ENCODE measurements at places on chromosomes 2 and 18.
A peak's percentile ranks its signal among the peaks of the same experiment; 100 is the strongest.

- no peak for DNase-seq
These were observed 373.1 kb downstream of the CMPK2 start for GRCh38 chr2:6492573-6492972.

DNA sequence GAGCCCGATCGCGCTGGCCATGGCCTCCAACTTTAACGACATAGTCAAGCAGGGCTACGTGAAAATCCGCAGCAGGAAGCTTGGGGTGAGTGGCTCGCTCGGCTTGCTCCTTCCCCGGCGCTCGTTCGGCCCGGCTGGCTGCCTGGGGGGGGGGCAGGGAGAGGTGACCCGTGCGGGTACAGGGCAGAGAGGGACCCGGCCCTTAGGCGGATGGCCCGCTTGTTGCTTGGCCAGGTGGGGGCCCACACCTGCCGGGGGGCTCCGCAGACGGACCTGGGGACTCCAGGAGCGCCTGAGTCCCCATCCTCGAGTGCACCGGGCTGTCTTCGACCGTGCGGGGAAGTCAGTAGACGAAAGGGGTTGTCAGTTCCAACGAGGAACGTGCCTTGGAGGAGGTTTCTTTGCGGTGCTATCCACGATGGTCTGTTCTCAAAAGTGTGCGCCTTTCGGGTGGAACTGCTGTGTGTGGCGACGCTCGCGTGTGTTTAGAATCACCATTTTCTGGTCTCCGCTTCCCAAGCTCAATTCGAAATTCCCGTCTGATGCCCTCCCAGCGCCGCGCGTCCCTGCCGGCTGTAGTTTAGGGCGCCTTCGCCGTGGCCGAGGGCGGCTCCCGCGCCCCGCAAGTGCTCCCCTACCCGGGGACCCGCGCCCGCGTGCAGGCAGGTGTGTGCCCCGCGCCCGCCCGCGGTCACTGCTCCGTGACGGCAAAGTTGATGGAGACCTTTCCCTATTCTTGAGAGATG, 711 bp downstream of the DOK6 start:
- DNase-seq = no peak

GRCh38 chr2:5756272-5756671, 64.1 kb downstream of the SOX11 start:
- no peak for DNase-seq

GRCh38 chr18:62937065-62937464, 221.7 kb downstream of the PHLPP1 start:
- DNase-seq = no peak

- DNase-seq = no peak
These were observed 1.2 kb downstream of the PPP1CB start for GRCh38 chr2:28752631-28753376.

- DNase-seq = no peak
These were observed 233.3 kb downstream of the INSIG2 start for GRCh38 chr2:118321432-118322105.

DNA sequence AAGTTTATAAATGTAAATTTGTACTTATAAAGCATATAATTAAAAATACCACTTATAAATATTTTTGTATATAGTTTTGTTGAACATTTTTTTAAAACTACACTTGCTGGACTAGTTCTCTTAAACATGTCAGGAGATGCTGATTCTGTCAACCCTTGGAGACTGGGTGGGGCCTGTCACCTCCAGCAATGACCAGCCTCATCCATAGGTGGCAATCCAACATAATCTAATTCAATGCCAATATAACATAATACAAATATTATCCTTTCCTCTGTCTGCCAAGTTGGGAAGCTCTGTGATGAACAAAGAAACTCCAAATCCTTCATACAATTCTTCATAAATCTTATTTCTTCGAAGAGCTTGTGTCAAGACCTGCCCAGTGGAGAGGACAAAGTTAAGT, 140.4 kb downstream of the RBMS1 start:
- no peak for DNase-seq

DNA sequence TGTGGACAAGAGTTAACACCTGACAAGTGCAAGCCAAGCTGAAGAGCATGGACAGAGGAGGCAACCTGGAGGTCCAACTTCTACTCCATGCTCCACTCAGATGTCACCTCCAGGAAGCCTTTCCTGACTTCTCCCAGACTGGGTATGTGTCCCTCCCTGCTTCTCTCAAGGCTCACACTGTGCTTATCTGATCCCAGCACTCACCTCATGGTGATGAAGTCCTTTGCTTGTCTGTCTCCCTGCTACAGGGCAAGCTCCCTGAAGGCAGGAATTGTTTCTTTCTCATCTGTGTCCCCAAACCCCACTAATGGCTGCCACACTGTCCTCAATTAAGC, 2.7 kb upstream of the SLC30A3 start:
- no peak for DNase-seq

GRCh38 chr18:48058486-48058885, 128.0 kb upstream of the SMAD2 start:
- DNase-seq = no peak

- DNase-seq = no peak
These were observed 299.1 kb downstream of the NRXN1 start for GRCh38 chr2:50732796-50733195.

DNA sequence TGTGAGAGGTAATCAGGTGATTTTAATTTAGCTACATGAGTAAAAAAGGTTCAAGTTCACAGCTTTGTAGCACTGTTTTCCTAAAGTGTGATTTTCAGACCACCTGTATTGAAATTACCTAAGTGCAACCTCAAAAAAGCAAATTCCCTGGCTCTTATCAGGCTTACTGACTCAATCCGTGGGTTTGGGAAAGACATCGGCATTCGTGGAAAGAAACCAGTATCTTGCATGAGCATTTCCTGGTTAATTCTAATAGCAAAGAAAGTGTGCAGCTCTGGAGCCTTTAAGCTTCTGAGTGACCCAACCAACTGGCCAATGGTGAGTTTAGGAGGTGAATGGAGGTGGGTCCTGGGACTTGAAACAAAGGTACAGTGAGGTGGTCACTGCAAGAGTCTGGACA, 300.9 kb downstream of the NBAS start:
- DNase-seq = no peak

DNA sequence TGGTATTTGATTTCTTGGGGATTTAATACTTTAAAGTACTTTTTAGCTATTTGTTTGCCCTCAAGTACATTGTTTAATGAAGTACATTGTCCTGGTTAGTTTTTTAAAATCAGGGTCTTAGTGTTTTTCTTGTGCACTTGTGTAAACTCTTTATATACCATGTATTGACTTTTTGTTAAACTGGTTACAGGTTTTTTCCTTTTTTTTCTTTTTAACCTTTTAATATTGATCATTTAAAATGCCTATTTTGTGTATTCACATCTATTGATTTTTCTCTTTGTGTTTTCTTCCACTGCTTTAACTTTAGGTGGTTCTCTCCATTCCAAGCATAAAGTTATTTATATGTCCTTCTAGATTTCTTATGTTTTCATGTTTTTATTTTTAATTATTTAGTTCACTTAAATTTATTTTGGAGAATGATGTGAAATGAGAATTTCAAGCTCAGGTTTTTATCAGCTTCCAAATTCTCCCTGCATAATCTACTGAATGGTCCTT, 84.5 kb upstream of the MYCN start:
- DNase-seq = no peak

- DNase-seq = no peak
These were observed 230.2 kb upstream of the SMAD2 start for GRCh38 chr18:48160622-48161021.

DNA sequence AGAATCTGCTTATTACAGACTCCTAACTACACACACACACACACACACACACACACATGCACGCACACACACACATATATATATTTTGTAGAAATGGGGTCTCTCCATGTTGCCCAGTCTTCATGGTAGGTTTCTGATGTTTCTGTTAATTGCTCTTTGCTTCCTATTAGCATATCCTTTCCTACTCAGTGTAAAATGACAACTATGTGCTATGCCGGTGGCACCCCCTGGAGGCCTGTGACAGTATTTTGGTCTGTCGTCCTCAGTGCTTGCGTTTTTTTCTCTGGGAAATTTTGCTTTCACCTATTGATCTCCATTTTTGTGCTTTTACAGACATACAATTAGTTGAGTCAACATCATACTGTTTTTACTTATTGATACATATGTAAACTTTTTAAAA, 322.1 kb downstream of the LRRTM1 start:
- no peak for DNase-seq

DNA sequence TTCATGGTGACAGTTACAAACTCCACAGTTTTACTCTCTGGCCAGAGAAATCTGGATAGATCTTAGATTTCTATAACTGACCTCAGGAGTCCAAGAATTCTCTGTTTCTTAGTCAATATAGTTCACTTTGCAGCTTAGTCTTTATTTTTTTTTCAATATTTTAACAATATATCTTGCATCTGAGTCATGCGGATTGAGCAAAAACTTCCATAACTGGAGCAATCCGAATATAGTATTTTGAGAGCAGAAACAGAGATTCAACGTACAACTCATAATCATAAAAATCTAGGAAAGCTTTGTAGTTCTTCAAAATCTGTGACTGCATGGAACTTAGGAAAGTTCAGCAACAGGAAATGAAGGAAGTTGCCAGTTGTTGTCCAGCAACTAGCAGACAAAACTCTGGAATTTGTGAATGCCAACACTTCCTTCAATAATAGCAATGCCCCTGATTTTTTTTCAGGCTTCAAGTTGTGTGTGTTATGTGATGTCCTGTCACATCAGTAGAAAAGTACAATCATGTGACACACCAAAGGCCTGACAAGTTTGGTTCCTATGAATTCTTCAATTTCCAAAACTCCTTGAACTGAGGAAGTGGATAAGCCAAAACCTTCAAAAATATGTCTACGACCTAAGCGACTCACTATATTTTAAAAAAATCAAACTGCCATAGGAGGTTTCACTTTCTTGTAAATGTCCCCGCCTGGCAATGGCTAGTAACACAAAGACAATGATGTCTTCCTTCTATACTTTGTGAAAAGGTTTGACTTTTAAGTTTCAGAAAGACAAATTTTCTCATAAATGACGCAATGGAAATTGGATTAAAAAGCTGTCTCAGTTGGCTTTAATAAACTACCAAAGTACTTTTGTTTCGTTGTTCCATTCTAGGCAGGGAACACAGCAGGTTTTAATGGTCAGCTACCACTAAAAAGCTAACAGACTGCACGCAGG, 510.6 kb downstream of the ERBB4 start:
- DNase-seq = no peak

DNA sequence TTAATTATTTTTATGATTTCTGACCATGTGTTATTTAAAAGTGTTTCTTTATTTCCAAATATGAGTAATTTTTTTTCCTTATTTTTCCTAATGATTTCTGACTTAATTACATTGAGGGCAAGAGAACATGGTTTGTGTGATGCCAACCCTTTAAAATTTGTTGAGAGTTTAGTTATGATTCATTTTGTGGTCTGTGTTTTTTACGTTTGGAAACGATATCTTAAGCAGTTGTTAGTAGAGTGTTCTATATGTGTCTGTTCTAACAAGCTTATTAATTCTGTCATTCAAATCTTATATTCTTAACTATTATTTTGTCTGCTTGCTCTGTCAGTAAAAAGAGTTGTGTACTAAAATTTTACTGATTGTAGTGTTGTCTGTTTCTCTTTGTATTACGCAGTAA, 15.0 kb downstream of the NAB1 start:
- no peak for DNase-seq

- DNase-seq = no peak
These were observed 10.3 kb upstream of the SNED1 start for GRCh38 chr2:240988146-240988545.

GRCh38 chr18:63154350-63155152, 165.0 kb downstream of the BCL2 start:
- DNase-seq = no peak

GRCh38 chr2:80381666-80382065, 77.1 kb upstream of the LRRTM1 start:
- no peak for DNase-seq

- no peak for DNase-seq
These were observed 129.8 kb upstream of the SOX11 start for GRCh38 chr2:5562426-5562825.

DNA sequence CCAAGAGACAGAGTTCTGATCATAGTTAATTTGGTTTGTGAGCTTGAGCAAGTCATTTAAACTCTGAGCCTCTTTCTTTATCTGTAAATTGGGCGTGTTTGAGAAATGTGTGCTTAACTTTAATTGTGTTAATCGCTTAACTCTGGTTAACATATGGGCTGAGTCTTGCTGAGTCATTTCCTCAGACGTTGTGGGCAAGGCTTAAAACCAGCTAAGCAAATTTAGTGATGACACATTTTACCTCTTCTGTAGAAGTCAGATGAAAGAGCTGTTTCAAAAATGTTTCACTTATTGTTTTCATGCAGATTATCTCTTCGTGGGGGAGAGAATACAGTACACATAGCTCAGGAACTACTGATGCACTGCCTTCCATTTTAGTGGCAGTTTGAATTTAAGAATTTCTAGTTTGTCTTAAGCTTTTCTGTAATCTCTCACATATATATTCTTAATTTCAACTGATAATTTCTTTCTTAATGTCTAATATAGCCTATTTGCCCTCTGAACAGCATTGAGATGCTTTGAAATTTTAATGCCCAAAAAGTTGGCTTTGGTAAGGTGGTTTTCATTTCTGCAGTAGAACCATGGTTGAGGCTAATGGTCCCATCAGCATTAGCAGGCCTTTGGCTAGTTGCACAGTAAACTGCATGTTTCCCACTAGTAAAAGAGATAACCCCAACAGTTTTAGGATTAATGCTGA, 34.9 kb downstream of the RAB10 start:
- peak; percentile 21 for DNase-seq

DNA sequence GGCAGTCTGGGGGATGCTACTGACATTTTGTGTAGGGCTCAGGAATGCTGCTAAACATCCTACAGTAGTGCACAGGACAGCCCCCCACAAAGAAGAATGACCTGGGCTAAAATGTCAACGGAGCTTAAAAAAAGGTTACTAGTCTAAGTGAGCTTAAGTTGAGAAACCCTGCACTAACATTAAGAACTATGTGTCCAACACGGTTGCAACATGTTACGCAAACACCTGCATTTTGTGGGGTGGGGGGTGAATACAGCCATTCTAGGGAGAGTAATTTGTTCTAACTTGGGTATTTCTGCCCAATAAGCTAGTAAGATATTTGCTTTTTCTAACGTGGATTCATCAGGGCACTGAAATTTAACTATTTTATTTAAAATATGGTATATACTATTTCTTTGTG, 57.9 kb downstream of the SLC8A1 start:
- no peak for DNase-seq

GRCh38 chr2:80092474-80092873, 212.1 kb downstream of the LRRTM1 start:
- DNase-seq = no peak

DNA sequence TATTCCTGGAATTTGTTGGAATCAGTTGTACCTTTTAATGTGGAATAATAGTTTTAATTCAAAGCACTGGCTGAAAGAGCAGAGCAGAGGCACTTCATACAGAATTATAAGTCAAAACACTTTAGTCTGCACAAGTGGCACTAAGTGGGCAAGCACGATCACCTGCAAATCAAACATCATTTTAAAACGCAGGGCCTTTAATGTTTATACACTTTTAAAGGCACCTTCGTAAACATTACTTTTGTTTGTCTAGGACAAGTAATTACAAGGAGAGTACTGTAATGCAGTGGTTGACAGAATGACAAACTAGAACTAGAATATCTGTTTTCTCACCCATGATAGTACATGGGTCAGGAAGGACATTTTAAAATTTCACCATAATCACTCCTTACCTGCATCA, 36.4 kb downstream of the LANCL1 start:
- no peak for DNase-seq

Measured in central memory CD8-positive, alpha-beta T cell (primary cell).